IPS-NIHi11 (cell line): ENCODE measurements at places on chromosomes 4 and X.
A peak's percentile ranks its signal among the peaks of the same experiment; 100 is the strongest.

GRCh38 chrX:13285693-13286092 is 34.2 kb downstream of the ATXN3L start:
- DNase-seq: no peak

DNA sequence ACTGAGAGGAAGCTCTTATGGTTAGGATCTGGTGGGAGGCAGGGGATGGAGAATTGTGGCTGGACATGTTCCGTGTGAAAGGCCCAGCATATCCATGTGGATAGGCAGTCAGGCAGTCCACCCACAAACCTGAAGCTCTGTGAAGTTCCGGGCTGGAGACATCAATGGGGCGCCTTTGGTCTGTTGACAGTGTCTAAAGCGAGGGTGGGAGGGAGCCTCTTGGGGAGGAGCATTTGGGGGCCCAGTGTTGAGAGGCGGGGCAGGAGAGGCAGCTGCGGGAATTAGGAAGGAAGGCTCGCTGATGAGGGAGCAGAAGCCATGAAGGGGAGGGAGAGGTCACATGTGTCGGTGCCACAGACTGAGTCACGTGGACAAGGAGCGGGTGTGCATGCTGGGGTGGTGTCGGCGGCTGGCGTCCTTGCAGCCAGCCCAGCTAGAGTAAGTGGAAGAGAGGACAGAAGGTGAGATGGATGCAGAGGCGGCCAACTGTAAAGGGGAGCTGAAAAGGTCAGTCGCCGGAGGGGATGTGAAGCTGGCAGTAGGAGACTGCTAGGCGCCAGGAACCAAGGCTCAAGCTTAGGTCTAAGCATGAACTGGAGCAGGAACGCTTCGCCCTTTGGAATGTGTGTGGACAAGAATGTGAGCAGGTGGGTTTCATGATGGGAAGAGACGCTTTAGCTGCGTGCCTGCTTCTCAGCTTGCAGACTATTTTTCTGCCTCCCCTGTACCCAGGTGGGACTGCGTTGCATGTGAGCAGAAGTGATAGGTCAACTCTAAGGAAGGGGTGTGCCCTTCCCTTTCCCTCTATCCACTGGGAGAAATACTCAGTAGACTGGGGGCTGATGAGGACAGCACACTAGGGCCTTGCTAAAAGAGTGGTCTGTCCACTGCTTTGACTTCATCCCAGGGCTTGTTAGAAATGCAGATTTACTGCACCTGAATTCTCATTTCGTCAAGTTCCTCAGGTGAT is 44.0 kb upstream of the TLR2 start:
- DNase-seq: no peak

DNA sequence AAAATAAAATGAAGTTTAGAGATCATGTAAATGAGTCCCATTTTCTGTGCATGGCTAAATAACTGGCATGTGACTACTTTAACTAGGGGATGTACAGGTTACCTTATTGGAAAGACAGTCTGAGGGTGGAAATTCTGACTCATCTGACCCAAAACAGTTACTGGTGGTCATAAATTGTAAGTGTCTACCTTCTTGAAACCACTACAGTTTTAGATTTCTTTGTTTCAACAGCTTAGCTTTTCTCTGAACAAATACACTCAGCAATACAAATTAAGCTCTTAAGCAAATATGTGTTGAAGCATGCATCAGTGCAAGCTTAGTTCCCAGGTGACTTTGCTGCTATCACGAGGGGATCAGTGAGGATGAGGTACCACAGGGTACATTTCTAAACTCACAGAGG is 60.7 kb upstream of the PGM2 start:
- DNase-seq: no peak

- peak; percentile 15 for DNase-seq
Observed at GRCh38 chr4:106315476-106315967, 487 bp downstream of the TBCK start.

DNA sequence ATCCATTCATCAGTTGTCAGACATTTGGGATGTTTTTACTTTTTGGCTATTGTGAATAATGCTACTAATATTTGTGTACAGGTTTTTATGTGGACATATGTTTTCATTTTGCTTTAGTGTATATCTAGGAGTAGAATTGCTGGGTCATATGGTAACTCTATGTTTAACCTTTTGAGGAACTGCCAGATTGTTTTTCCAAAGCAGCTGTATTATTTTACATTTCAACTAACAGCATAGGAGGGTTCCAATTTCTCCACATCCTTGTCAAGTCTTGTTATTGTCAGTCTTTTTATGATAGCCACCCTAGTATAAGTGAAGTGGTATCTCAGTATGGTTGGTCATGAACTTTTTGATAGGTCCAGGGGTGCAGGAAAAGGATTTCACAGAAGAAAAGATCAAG is 114.5 kb upstream of the FAM9C start:
- DNase-seq: no peak

DNA sequence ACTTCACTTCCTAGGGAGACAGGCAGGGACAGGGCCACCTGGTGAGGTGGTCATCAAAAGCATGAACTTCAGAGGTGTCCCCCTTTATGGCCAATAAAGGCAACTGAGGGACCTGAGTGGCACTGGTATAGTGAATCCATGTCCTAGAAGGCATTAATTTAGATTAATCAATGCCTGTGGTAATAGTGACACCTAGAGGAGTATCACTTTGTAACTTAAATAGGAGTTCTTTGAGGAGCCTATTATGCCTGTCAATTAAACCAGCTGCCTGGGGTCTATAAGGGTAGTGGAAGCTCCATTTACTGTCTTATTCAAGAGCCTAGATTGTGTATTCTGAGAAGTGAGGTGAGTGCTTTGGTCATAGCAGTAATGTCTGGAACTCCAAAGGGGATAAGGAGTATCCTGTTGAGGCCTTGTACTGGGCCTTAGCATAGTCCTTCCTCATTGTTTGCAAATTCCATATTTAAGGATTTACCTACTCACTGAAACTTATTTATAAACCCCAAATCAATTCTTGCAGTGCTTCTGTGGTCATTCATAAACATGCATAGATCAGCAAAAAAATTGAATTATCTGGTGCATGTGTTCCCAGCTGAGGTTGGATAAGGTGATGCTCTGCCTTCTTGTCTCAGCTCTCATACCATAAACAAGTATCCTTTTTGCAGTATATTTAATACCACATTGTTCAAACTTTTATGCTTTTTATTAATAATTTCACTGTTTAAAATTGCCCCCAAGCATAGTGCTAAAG is 213.8 kb upstream of the RADX start:
- DNase-seq: peak; percentile 20

DNA sequence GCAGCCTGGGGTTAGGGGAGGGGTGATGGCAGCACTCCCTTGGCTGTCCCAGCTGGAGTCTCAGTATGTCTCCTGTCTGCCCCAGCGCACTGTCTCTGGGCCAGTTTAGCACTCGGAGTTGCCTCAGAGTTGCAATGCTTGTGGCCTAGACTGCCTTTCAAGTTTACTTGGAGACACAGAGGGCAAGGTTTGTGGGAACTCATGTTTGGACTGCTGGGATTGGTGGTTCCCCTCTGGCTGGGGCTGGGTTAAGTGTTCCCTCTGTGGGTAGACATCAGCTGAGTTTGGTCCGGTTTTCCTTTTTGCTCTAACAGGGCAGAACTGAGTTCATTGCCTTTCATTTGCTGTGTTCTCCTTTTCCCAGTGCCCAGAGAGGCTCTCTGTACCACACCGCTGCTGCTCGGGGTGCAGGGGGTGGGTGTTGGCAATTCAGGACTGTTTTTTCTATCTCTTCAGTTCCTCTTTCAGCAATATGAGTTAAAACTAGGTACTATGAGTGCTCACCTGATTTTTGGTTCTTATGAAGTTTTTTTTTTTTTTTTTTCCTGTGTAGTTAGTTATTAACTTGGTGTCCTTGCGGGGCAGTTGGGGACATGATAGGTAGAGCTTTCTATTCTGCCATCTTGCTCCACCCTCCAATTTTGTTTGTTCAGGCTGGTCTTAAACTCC is 17.2 kb downstream of the RAB33B start:
- DNase-seq: no peak

DNA sequence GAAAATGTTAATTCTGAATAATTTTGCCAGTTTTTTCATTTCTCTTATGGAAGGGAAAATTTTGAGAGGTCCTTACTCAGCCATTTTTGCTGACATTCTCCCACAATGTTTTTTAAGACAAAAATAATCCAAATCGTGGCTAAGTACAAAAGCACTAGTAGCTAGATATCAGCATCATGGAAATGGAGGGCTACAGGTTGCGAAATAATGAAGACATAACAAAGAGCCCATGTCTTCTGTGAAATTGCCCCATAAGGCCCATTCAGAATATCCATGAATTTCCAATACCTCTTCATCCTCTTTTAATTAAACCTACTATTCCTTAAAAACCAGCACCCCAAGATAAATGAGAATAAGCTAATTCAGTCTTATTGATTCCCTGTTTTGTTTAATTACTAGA is 107.4 kb downstream of the HNRNPD start:
- no peak for DNase-seq

DNA sequence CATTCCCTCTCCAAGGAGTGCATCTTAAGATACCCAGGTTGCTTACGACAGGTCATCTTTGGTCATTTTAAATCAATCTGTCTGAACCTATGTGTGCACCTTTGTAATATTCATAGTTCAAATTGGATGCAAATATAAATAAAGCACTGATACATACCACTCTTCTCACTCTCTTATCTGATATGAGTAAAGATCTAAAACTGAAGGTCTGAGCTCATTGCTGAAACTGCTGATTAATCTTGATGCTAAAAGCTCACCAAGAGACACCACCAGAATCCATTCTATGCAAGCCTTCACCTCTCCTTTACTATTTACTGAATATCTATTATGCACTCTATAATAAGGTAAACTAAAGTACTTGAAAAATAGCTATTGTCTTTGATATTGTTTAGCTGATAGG is 16.6 kb downstream of the HSD17B13 start:
- DNase-seq: no peak

DNA sequence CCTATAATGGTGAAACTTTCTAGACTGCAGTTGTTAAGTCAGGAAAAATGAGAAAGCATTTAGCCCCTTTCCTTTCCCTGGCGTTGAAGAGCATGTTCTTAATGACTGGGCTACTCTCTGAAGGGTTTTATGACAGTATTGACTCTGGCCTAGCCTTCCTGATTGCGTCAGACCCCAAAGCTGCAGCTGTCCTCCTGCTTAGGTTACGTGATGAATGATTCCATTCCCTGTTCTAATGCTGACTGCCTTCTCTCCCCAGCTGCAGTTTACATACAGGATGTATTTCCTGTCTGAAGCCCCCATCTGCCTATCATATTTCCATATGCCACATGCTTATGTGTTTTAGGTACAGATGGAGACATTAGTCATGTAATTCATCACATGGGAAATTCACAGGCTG is 105.8 kb upstream of the EGFL6 start:
- no peak for DNase-seq

- DNase-seq: no peak
Observed at GRCh38 chr4:145776208-145776607, 96.3 kb downstream of the C4orf51 start.

DNA sequence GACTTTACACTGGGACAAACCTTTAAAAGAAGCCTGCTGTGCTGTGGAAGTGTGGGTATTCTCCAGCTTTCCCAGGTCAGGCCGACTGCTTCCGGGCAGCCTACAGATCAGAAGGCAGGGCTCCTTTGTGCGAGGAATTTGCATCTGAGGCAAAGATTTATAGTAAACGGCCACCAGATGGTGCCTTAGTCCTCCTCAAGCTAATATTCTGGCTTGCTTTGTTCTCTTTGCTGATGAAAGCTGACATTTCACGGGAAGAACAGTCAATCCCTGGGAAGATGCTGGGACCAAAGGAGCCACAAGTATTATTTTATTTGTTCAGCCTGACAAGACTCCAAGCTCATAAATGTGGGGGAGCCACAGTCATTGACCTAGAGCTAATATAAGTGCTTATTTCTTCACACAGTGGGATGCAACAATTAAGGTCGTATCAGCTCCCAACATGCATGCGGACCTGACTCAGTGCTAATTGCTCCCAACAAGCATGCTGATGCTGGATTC is 120.7 kb upstream of the TRIM2 start:
- peak; percentile 89 for DNase-seq

DNA sequence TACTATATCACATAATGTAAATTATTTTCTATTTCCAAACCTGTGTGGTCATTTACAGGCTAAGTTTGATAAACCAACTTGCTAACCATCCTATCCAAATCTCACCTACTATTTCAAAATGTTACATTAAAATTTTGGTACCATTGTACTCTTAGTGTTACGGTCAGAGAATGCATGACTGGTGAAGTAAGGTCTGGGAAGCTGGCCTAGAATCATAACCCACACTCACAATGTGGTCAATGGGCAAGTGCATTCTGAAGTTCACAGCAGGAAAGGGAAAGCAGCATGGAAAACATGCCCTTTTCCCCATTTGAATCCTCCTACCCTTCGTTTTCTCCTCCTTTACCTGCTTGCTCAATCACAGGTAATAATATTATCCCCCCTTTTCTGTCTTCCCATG is 54.4 kb downstream of the PPP3CA start:
- no peak for DNase-seq

DNA sequence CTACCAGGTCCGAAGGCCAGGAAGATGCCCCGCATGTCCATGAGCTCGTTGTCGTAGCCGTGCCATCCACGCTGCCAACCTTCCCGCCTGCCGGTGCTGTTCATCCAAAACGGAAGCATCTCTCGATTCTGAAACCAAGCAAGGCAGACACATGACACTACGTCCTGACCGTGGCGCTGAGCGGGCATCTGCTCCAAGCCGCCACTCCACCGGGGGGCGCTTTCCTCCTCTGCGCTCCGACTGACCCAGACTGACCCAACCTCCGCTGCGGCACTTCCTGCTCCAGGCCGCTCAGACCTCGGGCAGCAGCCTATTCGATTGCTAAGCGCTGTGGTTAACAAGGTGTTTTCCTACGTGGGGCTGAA is 120.5 kb downstream of the ENPP6 start:
- peak; percentile 77 for DNase-seq

- no peak for DNase-seq
Observed at GRCh38 chr4:165308606-165309005, 18.9 kb upstream of the MSMO1 start.

GRCh38 chr4:30495651-30496310 is 224.4 kb upstream of the PCDH7 start:
- DNase-seq: no peak

- DNase-seq: no peak
Observed at GRCh38 chr4:86357608-86358007, 2.2 kb downstream of the MAPK10 start.

GRCh38 chrX:19639056-19639455 is 123.7 kb upstream of the MAP3K15 start:
- no peak for DNase-seq

DNA sequence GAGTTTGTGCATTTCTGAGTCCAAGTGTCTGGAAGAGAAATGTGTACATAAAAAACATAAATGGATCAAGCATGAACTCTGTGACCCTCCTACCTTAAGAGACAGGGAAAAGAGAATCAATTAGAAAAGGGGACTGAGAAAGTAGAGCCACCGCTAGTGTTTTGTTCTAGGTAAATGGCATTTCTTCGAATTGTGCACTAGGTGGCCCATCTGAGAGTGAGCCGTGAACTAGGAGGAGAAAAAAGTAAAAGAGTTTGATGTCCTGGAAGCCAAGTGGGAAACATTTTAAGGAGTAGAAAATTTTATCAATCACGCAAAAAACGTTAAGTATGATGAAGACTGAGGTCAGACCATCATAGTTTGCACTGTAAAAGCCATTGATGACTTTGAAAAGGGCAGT is 55.1 kb downstream of the NAF1 start:
- DNase-seq: peak; percentile 31

- DNase-seq: no peak
Observed at GRCh38 chrX:112066813-112067212, 15.8 kb downstream of the TRPC5 start.

GRCh38 chrX:28205905-28206304 is 224.7 kb upstream of the DCAF8L1 start:
- DNase-seq: peak; percentile 15

- no peak for DNase-seq
Observed at GRCh38 chr4:163603257-163603656, 108.8 kb downstream of the TMA16 start.

- no peak for DNase-seq
Observed at GRCh38 chrX:101028562-101028961, 23.3 kb downstream of the TRMT2B start.
